ENCODE measurements at places on chromosomes 12 and 14.

GRCh38 chr12:39074063-39074462 is 168.7 kb upstream of the CPNE8 start:
- no peak for DNase-seq

DNA sequence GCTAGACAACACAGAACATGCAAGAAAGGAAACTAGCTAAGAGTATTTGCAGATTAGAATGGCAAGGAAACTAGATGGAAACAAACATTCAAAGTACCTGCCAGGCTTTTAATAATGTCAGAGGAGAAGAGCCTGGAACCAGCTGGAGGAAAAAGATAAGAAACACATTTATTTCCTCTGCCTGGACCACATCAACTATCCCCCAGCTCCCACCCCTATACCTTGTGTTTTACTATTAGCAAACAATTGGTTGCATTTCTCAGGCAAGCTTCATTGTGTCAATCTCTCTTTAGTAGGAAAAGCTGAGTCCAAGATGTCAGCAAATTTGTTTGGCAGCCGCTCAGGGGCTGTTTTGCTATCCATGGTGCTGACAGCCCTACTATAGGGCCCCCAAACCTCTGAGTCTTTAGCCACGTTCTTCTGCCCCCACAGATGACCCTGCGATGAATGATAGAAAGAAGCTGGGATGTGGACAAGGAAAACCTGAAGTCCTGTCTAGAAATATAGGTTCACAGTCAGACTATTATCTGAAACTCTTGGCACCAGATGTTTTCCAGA is 11.6 kb upstream of the SYNDIG1L start:
- no peak for DNase-seq

- DNase-seq: no peak
These were observed 65.9 kb upstream of the ARHGAP5 start for GRCh38 chr14:32011225-32011624.

DNA sequence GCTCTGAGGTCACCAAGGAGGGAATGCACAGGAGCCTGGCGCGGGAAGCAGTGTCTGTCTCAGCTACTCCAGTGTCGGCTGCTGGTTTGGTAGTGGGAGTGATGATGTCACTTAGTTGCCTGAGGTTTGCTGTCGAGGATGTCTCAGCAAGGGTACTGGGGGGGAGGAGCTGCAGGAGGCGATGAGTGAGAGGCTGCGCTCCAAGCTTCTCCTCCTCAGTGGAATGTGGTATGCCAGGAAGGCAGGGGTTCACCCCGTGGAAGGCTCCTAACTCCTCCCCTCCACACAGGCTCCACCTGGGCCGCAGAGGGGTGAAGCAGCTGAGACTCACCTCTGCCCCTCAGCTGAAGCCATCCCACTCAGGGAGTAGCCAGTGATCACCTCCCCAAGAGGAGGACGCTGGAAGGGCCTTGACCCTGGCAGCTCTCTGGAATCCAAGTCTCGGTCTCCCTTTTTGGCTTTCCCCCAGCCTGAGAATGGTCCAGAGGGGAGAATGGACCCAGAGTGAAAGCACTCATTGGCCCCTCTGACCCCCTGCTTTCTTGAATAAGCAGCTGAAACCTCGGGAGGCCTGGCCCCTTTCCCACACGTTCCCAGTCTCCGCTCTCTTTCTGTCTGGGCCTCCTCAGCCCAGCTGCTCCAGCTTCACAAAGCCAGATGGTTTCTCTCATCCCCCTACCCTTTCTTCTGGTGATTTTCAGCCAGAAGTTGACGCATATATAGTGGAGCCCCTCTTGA is 178.9 kb upstream of the FKBP4 start:
- DNase-seq: no peak

DNA sequence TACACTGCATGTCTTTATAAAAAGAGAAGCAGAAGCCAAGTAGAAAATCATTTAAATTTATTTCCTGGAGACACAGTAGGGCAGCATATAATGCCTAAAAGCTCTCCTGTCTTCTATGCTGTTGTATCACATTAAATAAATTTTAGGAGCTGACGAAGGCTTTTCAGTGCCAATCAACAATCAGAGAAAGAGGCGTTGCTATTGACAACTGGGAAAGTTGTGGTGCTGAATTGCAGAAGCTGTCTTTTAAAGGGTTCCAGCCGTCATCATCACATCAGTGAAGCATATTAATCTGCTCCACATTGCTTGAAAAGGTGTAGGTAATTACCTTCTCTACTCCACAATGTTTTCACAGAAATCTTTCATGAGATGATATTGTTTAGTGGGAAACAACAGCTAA is 103.9 kb downstream of the FSCB start:
- no peak for DNase-seq

DNA sequence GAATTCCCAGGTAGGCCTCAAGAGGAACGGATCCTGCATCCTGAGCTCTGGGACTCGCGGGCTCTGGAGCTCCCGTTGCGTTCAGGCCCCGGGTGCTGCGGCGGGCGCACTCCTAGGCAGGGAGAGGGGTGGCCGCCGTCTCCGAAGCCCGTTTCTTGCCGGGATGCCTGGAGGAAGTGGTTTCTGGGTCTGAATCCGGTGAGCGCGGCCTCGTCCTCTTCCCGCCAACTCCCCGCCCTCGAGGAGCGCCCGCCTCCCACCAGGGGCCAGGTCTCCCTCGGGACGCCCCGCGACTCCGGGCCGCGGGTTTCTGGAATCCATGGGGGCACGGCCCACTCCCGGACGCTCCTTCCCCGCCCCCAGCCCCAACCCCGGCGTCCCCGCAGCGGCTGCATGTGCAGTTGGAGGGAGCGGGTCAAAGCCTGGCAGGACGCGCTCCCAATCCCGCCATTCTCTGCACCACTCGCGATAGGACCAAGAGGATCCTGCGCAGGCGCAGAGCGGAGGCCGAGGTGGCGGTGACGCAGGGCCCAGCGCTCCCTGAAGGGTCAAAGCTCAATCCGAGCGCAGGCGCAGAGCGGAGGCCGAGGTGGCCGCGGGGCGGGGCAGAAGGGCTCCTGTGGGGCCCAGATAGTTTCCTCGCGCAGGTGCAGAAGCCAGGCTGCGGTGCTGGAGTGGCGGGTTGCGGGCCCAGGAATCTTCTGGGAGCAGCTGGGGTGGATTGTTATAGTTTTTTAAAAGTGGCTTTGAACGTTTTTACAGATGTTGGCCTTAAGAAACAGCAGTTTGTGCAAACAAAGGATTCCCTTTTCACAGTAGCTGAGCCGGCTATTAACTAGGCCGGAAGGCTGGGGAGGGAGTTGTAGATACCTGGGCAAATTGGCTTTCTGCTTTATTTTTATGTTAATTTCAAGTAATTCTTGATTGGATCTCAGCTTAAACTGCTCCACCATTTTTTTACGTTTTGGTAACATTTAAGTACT is 796.4 kb downstream of the AACS start:
- DNase-seq: peak; percentile 12

- no peak for DNase-seq
These were observed 50.5 kb downstream of the SSH1 start for GRCh38 chr12:108806921-108807320.

DNA sequence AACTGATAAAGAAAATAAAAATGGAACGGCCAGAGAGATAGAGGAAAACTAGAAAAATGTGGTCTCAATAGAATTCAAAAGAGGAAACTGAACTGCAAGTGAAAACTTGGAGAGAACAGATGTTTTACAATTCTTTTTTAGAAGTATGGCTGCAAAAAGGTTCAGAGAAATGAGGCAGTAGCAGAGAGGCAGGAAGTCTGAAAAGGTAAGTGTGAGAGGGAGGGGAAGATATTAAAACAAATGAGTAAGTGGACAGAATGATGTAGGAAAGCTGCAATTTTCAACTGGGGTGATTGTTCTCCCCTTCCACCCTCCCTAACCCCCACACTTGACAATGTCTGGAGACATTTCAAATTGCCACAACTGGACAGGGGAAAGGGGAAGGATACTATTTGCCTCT is 12.9 kb downstream of the BTBD7 start:
- DNase-seq: no peak

- DNase-seq: peak; percentile 7
These were observed 415.8 kb downstream of the TMTC2 start for GRCh38 chr12:83102499-83102898.

- no peak for DNase-seq
These were observed 30.7 kb downstream of the P2RX4 start for GRCh38 chr12:121240484-121241101.

GRCh38 chr12:71392521-71393145 is 47.0 kb upstream of the LGR5 start:
- peak; percentile 56 for DNase-seq

GRCh38 chr12:129193263-129193871 is 340.1 kb downstream of the GLT1D1 start:
- no peak for DNase-seq

GRCh38 chr12:94186278-94187241 is 38.2 kb downstream of the PLXNC1 start:
- DNase-seq: no peak
